ENCODE measurements at places on chromosomes 7 and 10. TPM values are rescaled to one million over a fixed set of nuclear protein-coding genes. Genes with fewer than 3 reads are reported as not detected.

DNA sequence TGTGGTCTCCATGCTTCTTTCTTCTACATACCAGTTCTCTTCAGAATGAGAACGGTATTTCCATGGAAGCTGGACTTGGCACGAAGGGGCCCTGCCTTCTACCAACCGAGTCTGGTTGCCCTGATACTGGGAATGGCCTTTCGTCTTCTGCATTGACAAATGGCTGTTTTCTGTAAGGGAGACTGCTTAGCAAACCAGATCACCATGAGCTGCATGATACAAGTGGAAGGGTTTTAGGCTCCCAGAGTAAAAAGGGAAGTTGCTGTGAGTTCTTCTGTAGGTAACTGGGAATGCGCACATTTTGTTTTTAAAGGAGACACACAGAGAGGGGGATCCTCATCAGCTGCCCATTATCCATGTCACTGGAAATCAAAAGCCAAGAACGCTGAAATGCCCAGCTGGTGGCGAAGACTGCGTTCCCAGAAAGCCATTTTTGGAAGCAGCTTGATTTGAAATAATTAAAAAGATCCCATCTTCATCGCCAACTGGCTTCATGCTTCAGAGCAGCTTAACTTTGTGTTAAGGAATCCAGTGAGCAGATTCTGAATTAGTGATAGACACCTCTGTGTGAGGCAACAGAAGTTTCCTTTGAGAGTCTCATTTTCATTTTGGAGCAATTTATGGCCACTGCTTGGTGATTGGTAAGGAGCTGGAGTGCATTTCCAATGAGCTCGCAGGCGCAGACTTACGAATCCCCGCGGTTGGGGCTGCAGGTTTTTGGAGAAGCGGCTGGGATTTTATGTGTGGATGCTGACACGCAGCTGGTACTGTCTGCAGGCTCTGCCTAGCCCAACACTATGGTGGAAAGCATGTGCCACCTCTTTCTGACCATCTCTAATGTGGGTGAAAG is 672.7 kb upstream of the FOXK1 start:
- H3K4me3 ChIP-seq, result no peak overlapping the region
- no peak overlapping the region for H3K27ac ChIP-seq
- no peaks in the 10 kb centered on the region for H3K36me3 ChIP-seq
- no peaks in the 10 kb centered on the region for H3K27me3 ChIP-seq

- no peaks in the 10 kb centered on the region for H3K36me3 ChIP-seq
- no peaks in the 10 kb centered on the region for H3K4me1 ChIP-seq
- no peak overlapping the region for H3K4me3 ChIP-seq
Measured at GRCh38 chr10:60463746-60464145, 74.1 kb upstream of the ANK3 start.

GRCh38 chr7:45236666-45237065 is 79.1 kb downstream of the RAMP3 start:
- DNase-seq, result no peak
- no peaks in the 10 kb centered on the region for H3K36me3 ChIP-seq

DNA sequence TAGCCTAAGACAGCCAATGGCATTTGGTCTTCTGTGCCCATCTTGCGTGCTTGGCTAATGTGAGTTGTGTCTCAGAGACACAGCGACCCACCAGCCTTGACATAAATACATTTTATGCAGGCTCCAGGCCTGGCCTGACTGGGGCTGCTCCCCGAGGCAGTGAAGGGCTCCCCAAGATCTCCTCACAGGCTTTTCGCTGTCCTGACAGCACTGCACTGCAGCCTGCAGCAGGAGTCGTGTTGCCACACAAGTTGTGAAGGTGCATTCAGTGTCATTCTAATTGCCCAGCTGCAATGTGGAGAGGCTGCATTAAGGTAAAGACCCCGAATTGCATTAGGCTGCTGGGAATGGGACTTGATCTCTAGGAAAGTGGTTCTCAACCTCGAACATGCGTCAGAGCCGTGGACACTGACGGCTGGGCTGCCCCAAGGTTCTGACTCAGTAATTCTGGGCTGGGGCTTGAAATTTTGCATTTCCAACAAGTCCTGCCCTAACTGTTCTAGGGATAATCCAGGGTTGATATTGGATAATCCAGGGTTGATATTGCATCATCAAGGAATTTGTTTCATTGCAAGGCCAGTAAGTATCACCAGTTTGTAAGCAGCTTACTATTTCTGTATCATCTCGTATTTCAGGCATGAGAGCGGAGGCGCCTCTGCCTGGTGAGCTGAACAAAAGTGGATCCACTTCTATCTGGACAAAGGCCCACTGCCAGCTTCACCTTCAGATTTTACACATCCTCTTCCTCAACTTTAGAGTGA is 108.7 kb upstream of the INSIG1 start:
- no peak for DNase-seq
- no peak overlapping the region for H3K27ac ChIP-seq
- H3K36me3 ChIP-seq, result no peaks in the 10 kb centered on the region
- peaks cover 4% of the 10 kb centered on the region for H3K4me1 ChIP-seq

- H3K27me3 ChIP-seq, result peaks cover 50% of the 10 kb centered on the region
- no peak for DNase-seq
- H3K4me1 ChIP-seq, result no peaks in the 10 kb centered on the region
- no peaks in the 10 kb centered on the region for H3K36me3 ChIP-seq
- H3K27ac ChIP-seq, result no peak overlapping the region
Measured at GRCh38 chr10:1198453-1199344, 142.5 kb downstream of the WDR37 start.

DNA sequence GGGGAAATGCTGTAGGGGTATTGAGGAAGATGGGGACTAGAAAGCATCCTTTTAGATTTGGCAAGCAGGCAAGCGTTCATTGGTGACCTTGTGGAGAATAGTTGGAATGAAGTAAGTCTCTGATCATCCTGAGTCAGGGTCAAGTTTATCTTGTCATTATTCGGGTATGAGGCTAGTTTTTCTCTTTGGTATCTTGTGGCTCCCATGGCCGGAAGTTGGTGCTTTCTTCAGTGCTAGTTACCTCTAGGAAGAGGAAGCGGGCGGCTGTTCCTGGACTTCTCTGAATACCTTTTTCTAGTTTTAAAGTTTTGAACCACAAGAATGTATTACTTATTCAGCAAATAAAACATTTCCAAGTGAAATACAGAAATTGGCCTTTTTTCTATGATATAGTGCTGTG is 9.2 kb downstream of the CREM start:
- H3K4me3 ChIP-seq, result no peak overlapping the region
- H3K27ac ChIP-seq, result no peak overlapping the region
- DNase-seq, result no peak

DNA sequence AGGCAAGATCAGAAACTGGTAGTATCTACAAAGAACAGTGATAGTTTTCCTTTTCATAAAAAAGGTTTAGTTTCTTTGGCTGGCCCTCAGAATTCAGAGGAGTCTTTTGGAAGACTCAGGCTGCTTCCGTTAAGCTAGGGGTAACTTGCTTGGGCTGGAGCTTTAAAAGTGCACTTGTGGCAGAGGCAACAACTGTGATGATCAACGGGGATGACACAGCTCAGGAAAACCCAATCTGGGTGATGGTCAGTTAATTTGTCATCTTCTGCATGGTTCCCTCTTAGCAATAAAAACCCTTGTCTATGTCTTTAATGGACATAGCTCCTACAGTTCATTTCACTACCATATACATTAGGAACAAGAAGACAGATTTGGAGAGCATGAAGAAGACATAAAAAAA is 46.7 kb downstream of the SGMS1 start:
- no peak for DNase-seq
- H3K4me1 ChIP-seq, result peaks cover 63% of the 10 kb centered on the region
- H3K27me3 ChIP-seq, result no peaks in the 10 kb centered on the region
- H3K27ac ChIP-seq, result peak overlapping the region; percentile 59
- no peak overlapping the region for H3K4me3 ChIP-seq

The ATP6V0E2 gene
- total RNA-seq, result 83.3 TPM
